ENCODE measurements at places on chromosomes 5 and 9.

- DNase-seq, result no peak
Measured at GRCh38 chr5:148469501-148469935, 85.8 kb downstream of the FBXO38 start.

GRCh38 chr5:54304040-54304439 lies 6.3 kb downstream of the ARL15 start:
- DNase-seq, result no peak

DNA sequence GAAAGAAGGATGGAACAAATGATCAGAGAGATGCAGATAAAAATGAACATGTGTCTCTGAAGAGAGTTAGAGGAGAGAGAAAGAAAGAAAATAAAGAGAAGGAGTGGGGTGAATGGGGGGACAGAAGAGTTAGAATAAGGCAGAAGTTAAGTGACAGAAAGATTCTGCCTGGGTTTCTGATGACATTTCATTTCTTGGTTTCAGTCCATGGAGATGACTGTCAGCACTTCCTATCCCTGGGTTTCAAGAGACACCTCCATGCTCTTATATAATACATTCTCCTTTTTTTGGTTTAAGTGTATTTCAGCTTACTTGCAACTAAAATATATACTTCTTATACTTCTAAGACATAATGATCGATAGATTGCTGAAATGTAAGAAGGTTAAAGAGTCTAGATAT lies 213.0 kb upstream of the IL12B start:
- DNase-seq, result no peak

DNA sequence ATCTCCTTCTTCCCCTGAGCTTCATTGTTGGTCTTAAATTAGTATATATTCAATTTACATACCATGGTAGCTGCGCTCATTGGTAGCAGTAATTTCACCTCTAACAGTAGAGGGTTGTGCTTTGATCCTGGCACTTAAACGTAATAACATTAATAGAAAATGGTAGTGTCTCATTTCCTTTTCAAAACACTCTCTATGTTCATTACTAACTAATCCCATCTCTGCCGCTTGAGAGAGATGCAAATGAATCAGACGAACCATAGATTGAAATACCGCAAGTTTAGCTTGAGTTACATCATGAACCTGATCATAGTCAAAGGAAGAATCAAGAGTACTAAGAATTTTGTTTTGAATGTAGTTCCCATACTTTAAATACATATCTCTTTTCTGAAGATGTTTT lies 2.2 kb downstream of the THBS4 start:
- DNase-seq, result no peak

- DNase-seq, result no peak
Measured at GRCh38 chr5:109411627-109412026, 1.9 kb upstream of the PJA2 start.

DNA sequence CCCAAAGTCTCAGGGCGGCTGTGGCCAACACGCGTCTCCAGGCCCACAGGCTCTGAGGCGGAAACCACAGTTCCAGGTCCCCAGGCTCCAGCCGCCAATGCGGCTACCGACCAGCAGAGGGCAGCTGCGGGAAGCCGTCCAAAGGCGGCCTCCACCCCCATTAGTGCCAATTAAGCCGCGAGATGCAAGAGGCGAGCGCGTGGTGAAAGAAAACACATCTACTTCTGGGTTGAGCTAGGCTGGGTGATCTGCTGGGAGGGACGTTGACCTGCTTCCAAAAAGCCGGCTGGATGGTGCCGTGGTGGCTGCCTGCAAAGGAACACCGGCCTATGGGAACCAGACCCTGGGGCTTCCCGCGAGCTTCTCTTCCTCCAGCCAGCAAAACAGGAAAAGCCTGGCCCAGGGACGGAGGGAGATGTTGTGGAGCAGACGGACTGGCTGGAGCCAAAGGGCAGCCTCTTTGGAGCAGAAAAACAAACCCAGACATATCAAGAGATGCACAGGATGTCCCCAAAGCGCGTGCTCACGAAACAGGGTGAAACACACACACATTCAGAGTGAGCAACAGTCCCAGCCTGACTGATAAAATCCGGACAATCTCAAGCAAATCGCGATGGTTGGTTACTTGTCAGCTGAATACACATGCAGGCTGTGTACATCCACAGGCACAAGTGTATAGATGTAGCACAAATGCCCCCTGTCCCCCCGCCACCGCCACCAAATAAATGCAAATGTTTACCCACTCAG lies 187.1 kb upstream of the BRINP1 start:
- peak; percentile 48 for DNase-seq

DNA sequence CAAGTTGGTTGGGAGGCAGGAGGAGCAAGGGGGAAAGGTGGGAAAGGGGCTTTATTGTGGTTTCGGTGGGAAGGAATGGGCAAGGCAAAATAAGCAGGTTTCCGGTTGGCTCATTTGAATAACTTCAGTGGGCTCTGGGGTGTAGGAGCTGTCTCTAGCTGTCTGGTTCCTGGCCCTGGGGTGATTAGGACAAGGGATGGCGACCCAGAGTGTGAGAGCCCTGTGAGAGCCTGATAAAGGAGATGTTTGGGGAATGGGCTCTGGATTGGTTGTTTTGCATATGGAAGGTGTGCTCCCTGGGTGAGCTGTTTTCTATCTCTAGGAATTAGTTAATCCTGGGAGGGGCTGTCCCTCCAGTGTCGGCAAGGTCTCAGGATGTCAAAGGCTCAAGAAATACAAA lies 15.4 kb downstream of the ANKRD34B start:
- DNase-seq, result no peak

- no peak for DNase-seq
Measured at GRCh38 chr5:178114325-178115135, 1.2 kb downstream of the N4BP3 start.

- DNase-seq, result peak; percentile 80
Measured at GRCh38 chr5:35129921-35130485, 82.3 kb upstream of the AGXT2 start.
